ENCODE measurements at places on chromosomes 1 and 21.

DNA sequence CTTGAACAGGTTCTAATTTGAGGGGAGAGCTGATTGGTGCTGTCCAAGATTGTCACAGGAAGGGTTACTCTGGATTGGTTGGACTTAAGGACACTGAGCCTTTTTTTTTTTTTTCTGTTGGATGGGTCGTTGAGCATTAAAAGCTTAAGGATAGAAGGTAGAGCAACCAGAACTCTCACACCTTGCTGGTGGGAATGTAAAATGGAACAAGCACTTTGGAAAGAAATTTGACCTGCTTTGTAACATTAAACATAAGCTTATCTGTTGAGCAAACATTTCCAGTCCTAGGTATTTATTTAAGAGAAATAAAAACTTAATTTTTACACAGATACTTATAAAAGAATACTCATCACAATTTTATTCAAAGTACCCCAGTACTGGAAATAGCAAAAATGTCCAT, 29.8 kb upstream of the PLA2G2A start:
- DNase-seq: no peak

DNA sequence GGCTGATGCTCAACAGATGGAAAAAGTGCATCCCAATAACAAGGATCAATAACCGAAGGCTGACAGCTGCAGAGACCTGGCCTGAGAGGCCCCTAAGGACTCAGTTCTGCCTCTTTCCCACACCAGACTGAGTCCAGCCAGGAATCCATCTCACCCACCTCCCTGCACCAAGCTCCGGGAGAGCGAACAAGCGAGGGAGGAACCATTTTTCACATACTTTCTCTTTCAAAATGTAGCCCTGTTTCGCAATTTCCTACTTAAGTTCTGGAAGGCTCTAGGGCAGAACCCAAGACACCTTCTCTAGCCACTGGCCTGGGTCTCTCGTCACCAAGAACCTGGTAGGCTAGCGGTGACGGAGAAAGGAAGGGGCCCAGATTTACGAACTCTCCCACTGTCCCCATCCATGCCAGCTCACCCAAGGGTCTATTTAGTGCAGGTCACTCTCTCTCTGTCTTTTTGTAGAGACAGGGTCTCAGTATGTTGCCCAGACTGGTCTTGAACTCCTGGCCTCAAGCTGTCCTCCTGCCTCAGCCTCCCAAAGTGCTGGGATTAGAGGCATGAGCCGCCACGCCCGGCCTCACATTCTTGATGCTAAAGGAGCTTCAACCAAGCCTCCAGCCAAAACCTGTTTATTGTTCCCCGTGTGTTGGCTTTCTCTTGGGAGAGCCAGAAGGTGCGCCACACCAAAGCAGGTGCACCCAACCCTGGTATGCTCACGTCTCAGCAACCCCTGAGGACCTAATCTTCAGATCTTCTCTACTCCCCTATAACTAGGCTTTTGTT, 10.9 kb upstream of the GNL2 start:
- no peak for DNase-seq

DNA sequence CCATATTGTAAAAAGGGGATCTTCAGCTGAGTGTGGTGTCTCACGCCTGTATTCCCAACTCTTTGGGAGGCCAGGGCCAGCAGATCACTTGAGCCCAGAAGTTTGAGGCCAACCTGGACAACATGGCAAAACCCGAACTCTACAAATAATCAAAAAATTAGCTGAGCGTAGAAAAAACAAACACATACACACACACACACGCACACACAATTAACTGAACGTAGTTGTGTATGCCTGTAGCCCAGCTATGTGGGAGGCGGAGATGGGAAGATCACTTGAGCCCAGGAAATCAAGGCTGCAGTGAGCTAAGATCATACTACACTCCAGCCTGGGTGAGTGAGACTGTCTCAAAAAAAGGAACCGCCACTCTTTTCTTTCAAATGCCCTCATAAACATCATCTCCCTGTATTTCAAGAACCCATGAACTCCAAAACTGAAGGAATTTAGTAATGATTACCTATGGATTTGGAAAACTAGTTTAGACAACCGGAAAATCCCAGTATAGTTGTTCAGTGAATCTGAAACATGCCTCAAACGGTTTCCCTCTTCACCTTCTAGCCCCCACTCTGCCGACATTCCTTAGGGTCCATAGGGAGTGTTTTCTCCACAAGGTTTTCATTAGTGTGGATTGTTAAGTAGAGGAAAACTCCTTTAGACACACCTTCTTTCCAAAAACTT, 4.5 kb downstream of the TXNIP start:
- DNase-seq: no peak

- no peak for DNase-seq
Observed at GRCh38 chr1:29758781-29759499, 522.6 kb downstream of the PTPRU start.

DNA sequence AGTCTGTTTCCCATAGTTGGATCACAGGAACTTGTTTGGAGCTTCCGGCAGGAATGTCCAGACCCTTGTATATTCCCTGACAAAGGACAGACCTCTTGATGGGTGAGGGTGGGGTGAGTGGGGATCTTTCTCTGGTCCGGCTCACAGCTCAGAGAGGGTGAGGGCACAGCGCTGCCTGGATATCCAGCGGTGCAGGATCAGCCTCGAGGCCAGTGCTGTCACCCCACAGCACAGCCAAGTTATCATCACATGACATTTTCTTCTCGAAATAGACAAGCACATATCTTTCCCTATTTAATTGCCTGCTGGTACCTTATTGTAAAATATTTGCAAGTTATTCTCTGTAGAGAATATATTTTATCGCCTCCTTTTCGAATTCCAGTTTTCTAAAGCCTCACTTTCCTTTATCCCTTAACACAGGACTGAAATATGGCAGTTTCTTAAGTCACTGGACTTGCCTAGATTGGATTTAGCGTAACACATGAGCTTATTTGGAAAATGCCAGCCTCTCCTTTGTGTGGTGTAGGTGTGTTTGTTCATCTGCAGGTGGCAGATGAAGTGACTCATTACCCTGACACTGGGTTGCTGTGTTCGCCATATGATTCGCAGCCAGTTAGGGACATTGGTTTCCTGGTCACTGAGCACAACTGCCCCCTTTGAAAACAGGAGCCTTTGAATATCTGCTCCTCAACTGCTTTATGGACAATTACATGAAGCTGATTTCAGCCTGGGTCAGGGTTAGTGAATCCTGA, 21.4 kb downstream of the CLIC6 start:
- DNase-seq: no peak

Measured in astrocyte of the spinal cord (primary cell).